ENCODE measurements at places on chromosomes 2 and 18.

- no peak for DNase-seq
Measured at GRCh38 chr2:19929226-19929625, 27.4 kb upstream of the TTC32 start.

GRCh38 chr2:212683346-212684097, 144.9 kb upstream of the ERBB4 start:
- DNase-seq: no peak

DNA sequence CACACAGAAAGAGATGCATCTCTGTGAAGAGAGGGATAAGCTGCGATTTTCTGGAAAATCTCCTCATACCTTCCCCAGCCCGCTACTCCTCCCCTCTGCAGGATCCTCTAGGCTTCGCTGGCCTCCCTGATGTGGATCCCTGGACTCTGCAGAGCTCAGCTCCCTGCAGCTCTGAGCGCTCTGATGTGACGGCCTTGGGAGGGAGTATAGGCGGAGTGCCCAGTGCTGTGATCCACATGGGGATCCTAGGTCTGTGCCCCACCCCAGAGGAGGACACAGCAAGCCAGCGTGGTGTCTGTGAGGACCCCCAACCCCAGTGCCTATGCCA, 111.0 kb downstream of the GYPC start:
- DNase-seq: no peak

- DNase-seq: no peak
Measured at GRCh38 chr2:165508927-165509326, 39.4 kb downstream of the CSRNP3 start.

DNA sequence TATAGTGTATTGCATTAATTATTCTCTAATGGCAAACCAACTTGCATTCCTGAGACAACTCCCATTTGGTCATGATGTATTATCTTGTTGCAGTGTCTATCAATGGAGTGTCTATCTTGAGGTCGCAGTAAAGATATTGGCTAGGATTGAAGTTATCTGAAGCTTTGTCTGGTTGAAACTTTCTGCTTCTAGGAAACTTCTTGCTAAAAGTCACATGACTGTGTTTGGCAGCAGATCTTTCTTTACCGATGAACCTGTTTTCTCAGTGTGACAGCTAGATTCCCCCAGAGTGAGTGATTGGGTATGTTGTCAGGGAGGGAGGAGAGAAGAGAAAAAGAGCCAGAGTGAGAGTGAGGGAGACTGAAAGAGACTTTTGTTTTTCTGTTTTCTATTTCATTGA, 119.6 kb downstream of the QPCT start:
- DNase-seq: no peak

DNA sequence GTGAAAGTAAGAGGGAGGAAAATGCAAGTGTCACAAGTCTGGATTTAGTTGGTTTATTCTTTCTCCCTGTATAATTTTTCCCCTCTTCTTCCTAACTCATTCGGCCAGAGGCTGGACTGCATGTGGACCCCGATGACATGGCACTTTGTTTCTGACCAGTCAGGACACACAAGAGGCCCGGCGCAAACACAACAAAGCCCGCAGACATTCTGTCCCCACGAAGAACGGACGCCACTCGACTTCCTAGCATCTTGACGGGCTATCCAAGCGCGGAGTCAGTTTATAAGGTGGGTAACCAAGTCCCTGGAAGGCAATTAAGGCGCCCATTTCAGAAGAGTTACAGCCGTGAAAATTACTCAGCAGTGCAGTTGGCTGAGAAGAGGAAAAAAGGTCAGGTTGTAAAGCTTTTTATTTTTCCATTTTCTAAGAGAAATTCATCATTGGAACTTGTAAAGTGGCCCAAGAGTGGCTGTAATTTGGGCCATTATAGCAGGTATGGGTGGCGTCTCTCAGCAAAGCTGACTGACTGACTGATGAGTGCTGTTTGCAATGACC, at the start of gene TPO:
TSS of gene TPO (plus strand) at position 308 of the 555 bp plus-strand sequence. CDS start 946 bp downstream, outside the sequence.
- DNase-seq: no peak

GRCh38 chr2:70986499-70987189, 8.0 kb downstream of the TEX261 start:
- no peak for DNase-seq

DNA sequence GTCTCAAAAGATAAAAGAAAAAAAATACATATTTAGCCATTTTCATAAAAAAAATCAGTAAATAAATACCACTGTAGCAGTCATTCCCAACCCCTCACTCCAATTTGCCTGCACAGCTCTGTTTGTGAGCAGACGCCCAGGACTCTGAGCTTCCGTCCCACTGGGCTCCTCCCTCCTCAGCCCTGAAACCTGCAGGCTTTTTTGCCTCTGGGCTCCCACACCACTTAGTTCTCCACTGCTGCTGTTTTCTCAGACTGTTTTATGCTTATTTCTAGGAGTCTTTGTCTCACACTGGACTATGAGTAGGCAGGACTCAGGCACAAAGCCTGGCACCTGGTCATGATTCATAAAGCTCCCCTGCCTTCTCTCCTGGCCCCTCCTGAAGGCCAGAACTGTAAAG, 6.1 kb upstream of the CXCR1 start:
- DNase-seq: no peak

Data from GM18507 (cell line).